ENCODE measurements at places on chromosomes 7 and 10. TPM values are rescaled to one million over a fixed set of nuclear protein-coding genes. Genes with fewer than 3 reads are reported as not detected.
A peak's percentile ranks its signal among the peaks of the same experiment; 100 is the strongest.

The ADRB1 gene
- polyA plus RNA-seq = 0.49 TPM

DNA sequence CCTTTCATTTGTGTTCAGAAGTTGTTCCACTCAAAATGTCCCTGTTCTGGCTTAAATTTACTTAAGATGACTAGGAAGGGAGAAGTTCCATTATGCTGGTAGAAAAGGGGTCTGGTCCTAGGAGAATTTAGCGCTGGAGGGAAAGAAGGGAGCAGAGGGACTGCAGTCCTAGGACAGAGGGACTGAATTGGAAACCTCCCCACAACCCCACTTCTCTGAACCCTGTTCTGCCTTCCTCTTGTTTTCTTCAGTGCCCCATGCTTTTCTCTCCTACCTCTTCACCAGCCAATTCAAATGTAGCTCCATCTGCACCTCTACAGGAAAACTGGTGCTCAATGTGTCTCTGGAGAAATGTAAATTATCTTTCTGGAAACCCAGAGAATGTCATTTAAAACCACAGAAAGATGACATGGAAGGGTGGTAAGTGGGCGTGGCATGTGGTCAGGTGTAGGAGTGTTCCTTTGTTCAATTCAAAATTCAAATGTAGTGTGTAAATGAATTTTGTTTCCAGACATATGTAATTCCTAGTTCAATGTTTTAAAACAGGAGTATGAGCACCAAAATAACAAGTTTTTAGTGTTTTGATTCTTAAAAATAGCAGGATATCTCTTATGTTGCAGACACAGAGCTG, 24.0 kb upstream of the RHOBTB1 start:
- peaks cover 23% of the 10 kb centered on the region for H3K4me1 ChIP-seq
- H3K27me3 ChIP-seq = no peaks in the 10 kb centered on the region
- H3K36me3 ChIP-seq = no peaks in the 10 kb centered on the region

DNA sequence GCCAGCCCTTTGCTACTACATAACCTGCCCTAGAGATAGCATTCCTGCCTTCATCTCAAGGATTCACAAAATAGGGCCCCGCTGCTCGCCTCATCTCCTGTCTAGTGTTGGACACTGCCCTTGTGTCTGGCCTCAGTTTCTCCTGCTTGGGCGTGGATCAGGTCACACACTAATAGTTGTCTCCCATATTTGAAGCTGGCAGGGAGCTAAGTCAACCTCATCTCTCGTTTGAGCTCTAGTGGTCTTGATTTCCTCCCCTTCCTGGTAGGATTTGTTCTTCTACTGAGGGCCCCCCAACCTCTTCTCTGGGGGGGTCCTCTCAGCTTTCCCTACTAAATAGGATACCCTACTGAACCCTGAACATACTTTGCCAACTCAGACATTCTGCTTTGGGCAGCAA, 42.2 kb downstream of the ADCYAP1R1 start:
- no peak overlapping the region for H3K4me3 ChIP-seq
- no peak for DNase-seq
- no peaks in the 10 kb centered on the region for H3K36me3 ChIP-seq
- H3K4me1 ChIP-seq = no peaks in the 10 kb centered on the region
- no peak overlapping the region for H3K27ac ChIP-seq

DNA sequence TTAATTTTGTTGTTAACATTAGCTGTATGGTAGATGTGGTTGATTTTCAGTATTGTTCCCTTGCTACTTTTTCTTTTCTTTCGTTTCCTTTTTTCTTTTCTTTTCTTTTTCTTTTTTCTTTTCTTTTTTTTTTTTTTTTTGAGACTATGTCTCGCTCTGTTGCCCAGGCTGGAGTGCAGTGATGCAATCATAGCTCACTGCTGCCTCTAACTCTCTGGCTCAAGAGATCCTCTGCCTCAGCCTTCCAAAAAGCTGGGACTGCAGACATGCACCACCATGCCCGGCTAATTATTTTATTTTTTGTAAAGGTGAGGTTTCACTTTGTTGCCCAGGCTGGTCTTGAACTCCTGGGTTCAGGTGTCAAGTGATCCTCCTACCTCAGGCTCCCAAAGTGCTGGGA, 14.4 kb downstream of the SLC26A3 start:
- H3K36me3 ChIP-seq = no peaks in the 10 kb centered on the region
- peaks cover 25% of the 10 kb centered on the region for H3K27me3 ChIP-seq
- no peaks in the 10 kb centered on the region for H3K4me1 ChIP-seq
- no peak overlapping the region for H3K27ac ChIP-seq
- no peak overlapping the region for H3K4me3 ChIP-seq
- DNase-seq = no peak

- H3K4me3 ChIP-seq = no peak overlapping the region
- H3K36me3 ChIP-seq = no peaks in the 10 kb centered on the region
- H3K27ac ChIP-seq = no peak overlapping the region
- H3K27me3 ChIP-seq = no peaks in the 10 kb centered on the region
- no peaks in the 10 kb centered on the region for H3K4me1 ChIP-seq
Measured at GRCh38 chr10:121576139-121576538, 22.1 kb downstream of the FGFR2 start.

- no peak overlapping the region for H3K27ac ChIP-seq
- DNase-seq = no peak
- H3K4me1 ChIP-seq = no peaks in the 10 kb centered on the region
- no peaks in the 10 kb centered on the region for H3K36me3 ChIP-seq
- no peak overlapping the region for H3K4me3 ChIP-seq
- H3K27me3 ChIP-seq = no peaks in the 10 kb centered on the region
Measured at GRCh38 chr7:32093415-32094408, 23.5 kb upstream of the PDE1C start.

DNA sequence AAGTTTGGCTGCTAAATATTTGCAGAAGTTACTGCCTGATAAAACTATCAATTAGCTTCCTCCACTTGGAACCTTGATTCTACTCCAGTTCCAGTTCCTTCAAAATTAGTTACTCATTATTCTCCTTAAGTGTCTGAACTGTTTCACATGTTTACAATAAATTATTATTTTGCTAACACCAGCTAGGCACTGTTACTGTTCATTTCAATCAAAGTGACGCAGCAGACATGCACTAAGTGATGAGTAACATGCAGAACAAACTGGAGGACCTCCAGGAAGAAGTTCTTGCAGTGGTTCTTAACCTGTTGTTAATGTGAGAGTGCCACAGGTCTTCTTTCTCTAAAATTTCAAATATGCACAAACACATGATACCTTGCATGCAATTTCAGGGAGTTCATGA, 491.8 kb upstream of the SEMA3A start:
- H3K27me3 ChIP-seq = no peaks in the 10 kb centered on the region
- H3K4me3 ChIP-seq = no peak overlapping the region
- H3K27ac ChIP-seq = no peak overlapping the region
- peaks cover 16% of the 10 kb centered on the region for H3K4me1 ChIP-seq

The STAG3 gene
- 0.29 TPM for polyA plus RNA-seq

DNA sequence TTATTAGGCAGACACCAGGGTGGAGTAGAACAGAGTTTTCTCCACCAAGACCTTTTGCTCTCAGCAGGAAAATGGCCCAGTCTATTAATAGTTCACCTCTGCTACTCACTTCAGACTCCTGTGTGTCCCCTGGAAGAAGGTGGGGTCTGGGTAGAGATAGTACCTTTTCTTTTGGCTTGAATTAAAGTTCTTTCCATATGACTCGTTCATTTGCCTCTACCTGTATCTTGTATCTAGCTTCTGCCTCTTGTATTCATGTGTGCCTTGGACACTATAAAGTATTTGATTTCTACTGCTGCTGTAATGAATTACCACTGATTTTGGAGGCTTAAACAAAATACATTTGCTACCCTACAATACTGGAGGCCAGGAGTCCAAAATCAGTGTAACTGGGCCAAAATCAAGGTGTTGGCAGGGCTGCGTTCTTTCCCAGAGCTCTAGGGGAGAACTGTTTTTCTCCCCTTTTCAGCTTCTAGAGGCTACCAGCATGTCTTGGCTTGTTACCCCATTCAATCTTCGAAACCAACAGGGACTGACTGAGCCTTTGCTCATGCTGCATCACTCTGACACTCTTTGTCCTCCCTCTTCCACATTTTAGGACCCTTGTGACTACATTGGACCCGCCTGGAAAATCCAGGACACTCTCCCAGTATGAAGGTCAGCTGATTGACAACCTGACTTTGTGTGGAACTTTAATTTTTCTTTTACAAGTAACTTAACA, 155.6 kb upstream of the PRSS58 start:
- peaks cover 3% of the 10 kb centered on the region for H3K27me3 ChIP-seq
- no peaks in the 10 kb centered on the region for H3K4me1 ChIP-seq
- DNase-seq = no peak
- H3K27ac ChIP-seq = no peak overlapping the region

DNA sequence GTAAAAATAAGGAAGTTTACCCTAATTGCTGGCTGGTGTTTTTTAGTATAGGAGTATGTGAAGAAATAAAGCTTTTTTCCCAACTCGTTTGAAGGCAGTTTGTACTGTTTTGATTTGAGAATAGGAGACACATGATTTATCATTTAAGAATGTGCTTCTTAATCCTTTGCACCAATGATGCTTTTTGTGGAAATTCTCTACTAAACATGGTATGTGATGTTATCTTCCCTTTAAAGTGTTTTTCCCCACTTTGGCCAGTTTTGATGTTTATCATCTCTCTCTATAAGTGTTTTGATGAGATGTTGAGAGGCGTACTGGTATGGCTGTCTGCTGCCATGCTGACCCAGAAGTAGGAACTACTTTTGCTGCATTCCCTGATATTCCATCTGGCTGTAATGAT, 85.1 kb downstream of the SUGCT start:
- H3K36me3 ChIP-seq = no peaks in the 10 kb centered on the region
- DNase-seq = no peak
- no peak overlapping the region for H3K4me3 ChIP-seq
- peak overlapping the region; percentile 61 for H3K27ac ChIP-seq

The KIAA1549 gene
- polyA plus RNA-seq = 3.9 TPM

DNA sequence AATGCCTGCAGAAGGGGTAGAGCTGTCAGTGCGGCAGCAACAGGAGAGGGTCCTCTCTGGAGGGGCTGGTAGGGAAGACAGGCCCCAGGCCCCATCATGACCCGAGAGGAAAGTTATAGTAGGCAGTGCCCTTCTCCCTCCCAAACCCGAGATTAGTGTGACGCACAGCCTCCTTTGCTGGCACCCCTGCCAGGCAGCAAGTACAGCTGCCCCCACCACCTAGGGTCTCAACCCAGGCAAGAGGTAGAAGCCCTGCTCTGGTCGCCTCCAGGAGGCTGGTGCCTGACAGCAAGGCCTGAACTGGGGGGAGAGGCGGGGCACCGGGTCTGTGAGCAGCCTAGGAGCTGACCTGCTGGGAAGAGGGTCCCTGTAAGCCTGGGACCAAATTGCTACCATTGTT, 15.5 kb downstream of the LOXL4 start:
- peaks cover 2% of the 10 kb centered on the region for H3K36me3 ChIP-seq
- H3K4me3 ChIP-seq = no peak overlapping the region
- no peaks in the 10 kb centered on the region for H3K4me1 ChIP-seq
- H3K27me3 ChIP-seq = no peaks in the 10 kb centered on the region
- H3K27ac ChIP-seq = no peak overlapping the region

DNA sequence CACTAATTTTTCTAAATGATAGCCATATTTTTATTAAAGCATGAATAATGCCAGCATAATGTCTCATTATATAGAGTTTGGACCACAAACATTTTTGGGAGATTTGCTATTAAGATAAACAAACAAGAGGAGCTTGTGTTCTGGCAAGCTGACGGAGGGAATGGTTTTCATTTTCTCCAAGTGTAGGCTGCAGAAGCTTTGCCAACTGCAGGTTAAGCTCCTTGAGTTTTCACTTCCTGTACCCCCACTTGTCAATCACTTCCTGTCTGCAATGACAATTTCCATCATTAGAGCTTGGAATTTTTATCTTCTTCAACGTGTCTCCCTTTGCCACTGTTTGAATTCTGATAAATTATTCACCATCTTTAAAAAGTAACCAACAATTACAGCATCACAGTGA, 13.4 kb downstream of the EBF3 start:
- DNase-seq = no peak
- H3K27ac ChIP-seq = no peak overlapping the region
- H3K4me3 ChIP-seq = no peak overlapping the region
- no peaks in the 10 kb centered on the region for H3K36me3 ChIP-seq
- no peaks in the 10 kb centered on the region for H3K27me3 ChIP-seq

- DNase-seq = no peak
- H3K27ac ChIP-seq = no peak overlapping the region
- no peaks in the 10 kb centered on the region for H3K4me1 ChIP-seq
- H3K36me3 ChIP-seq = no peaks in the 10 kb centered on the region
- H3K4me3 ChIP-seq = no peak overlapping the region
Measured at GRCh38 chr7:141889321-141889720, 26.9 kb upstream of the OR9A4 start.

- no peak for DNase-seq
- no peak overlapping the region for H3K27ac ChIP-seq
- no peaks in the 10 kb centered on the region for H3K4me1 ChIP-seq
- H3K36me3 ChIP-seq = no peaks in the 10 kb centered on the region
- no peaks in the 10 kb centered on the region for H3K27me3 ChIP-seq
Measured at GRCh38 chr7:47492716-47493325, 89.1 kb downstream of the TNS3 start.

DNA sequence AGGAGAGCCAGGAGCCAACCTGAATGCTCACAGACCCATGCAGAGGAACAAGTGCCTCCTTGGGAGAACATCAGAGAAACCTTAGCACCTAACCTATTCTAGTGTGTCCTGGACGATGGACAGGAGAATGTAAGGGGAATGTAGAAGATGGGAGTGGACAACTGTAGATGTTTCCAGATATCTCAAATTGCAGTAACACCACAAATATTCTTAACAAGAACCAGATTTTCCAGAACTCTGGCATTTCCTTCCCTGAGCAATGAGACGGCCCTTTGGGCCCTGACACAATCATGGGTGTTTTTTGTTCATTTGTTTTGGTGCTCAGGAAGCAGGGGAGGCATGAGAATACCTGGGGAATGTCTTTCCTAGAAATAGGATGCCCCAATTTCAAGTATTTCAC, 196.1 kb upstream of the PRSS1 start:
- DNase-seq = no peak
- H3K27me3 ChIP-seq = no peaks in the 10 kb centered on the region
- H3K4me1 ChIP-seq = peaks cover 39% of the 10 kb centered on the region
- H3K36me3 ChIP-seq = no peaks in the 10 kb centered on the region
- H3K4me3 ChIP-seq = no peak overlapping the region
- no peak overlapping the region for H3K27ac ChIP-seq

DNA sequence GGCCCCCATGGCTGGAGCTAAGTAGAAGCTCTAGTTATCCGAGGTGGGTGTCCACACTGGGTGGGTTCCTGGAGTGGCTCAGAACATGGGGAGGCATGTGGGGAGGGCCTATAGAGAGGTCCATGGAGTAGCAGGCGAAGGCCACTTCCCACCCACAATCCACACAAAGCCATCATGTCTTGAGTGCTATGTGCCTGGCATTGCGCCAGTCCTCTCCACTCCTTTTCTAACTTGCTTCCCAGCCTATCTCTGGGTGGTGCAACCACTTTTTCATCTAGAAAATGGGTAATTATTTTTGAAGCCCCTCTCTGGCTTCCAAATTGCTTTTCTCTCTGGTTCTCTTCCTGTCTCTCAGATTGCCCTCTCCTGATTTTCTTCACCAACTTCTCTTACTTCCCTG, 263.6 kb downstream of the PHTF2 start:
- peaks cover 7% of the 10 kb centered on the region for H3K27me3 ChIP-seq
- H3K36me3 ChIP-seq = no peaks in the 10 kb centered on the region
- H3K4me1 ChIP-seq = no peaks in the 10 kb centered on the region
- no peak overlapping the region for H3K27ac ChIP-seq

The ELFN1 gene
- polyA plus RNA-seq = 0.46 TPM

The PKD2L1 gene
- not detected for polyA plus RNA-seq

All from endothelial cell of umbilical vein (primary cell).